Forelimb muscle (tissue), 1 donor: ENCODE measurements at places on chromosomes 6 and 20.

GRCh38 chr6:70686548-70687133 is 19.0 kb downstream of the SMAP1 start:
- DNase-seq, result no peak

DNA sequence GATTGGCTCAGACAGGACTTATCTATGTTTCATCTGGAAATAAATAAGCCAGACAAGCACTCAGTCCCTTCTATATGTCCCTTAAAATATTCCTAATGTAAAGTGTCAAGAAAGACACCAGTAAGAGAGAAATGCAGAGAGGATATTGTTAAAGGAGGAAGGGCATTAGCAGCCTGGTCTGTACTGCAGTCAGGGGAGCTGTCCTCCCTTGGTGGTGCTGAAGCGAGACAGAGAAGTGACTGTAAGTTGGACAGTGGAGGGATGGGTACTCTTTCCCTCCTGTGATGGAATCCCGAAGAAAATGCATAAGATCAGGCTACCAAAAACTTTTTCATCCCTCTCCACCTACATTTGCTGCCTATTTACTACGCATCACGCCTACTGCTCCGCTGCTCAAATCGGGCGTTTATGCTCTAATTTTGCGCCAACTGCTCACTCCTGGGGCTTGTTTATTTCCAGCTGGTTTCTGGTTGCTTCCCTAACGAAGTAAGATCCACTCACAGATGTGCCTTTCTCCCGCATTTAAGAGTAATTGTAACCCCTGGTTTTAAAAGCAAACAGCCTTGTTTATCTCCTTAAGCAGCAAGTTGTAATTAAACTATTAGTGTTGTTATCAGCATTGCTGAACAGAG is 35.2 kb downstream of the PHACTR1 start:
- DNase-seq, result peak; percentile 38

- no peak for DNase-seq
Observed at GRCh38 chr6:49549691-49550491, 577 bp upstream of the C6orf141 start.

- no peak for DNase-seq
Observed at GRCh38 chr6:134469702-134470456, 152.0 kb upstream of the SGK1 start.

DNA sequence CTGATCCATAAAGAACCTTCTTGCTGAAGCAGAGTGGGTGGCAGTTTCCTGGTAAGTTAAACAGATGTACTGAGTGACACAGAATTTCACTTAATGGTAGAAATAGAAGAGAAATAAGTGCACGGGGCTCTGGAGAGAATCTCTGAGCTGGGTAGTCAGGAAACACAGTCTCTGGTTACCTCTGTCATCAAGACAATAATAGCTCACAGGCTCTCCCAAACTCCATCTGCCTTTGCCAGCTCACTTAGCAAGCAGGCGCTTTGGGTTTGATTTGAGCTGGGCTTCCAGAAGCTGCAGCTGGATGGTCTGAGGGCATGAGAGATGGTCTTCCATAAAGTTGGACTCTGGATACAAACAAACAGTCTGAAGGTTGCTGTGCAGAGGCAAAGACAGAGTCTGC is 39.6 kb upstream of the PRSS35 start:
- DNase-seq, result no peak

GRCh38 chr20:45818239-45818638 is 5.8 kb downstream of the UBE2C start:
- no peak for DNase-seq

DNA sequence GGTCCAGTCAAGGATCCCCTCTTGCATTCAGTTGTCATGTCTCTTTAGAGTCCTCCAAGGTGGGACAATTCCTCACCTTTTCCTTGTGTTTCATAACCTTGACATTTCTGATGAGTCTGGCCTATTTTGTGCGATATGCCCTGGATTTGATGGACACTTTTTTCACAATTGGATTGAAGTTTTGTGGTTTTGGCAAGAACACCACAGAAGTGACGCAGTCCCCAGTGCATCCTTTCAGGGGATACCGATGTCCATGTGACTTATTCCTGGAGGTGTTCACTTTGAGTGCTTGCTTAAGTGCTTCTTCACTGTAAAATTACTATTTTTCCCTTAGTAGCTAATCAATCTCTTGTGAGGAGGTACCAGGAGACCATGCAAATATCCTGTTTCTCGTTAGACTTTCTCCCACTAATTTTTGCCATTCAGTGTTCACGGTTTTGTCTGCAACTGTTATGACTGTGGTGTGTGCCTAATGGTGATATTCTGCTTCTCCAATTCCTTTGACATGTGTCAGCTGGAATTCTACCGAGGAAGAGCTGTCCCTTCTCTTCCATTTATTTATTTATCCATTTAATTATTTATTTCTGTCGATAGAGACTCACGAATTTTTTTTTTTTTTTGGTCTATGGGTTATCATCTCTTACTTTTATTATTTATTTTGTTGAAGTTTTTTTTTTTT is 30.8 kb downstream of the BPIFB4 start:
- no peak for DNase-seq

- no peak for DNase-seq
Observed at GRCh38 chr6:3317741-3318211, 59.0 kb downstream of the PSMG4 start.

- DNase-seq, result no peak
Observed at GRCh38 chr20:34075647-34076046, 36.4 kb downstream of the EIF2S2 start.

- no peak for DNase-seq
Observed at GRCh38 chr20:60815656-60816055, 436.4 kb upstream of the CDH4 start.

- DNase-seq, result no peak
Observed at GRCh38 chr6:149864578-149865535, 698 bp upstream of the LRP11 start.

GRCh38 chr20:47276851-47277534 is 79.5 kb downstream of the ZMYND8 start:
- peak; percentile 34 for DNase-seq

- DNase-seq, result no peak
Observed at GRCh38 chr6:78397499-78397898, 469.9 kb upstream of the IRAK1BP1 start.

GRCh38 chr6:150072201-150072600 is 3.3 kb upstream of the ULBP3 start:
- no peak for DNase-seq

GRCh38 chr6:110341067-110341466 is 17.1 kb downstream of the METTL24 start:
- no peak for DNase-seq

- no peak for DNase-seq
Observed at GRCh38 chr20:16125816-16126215, 447.4 kb downstream of the KIF16B start.

DNA sequence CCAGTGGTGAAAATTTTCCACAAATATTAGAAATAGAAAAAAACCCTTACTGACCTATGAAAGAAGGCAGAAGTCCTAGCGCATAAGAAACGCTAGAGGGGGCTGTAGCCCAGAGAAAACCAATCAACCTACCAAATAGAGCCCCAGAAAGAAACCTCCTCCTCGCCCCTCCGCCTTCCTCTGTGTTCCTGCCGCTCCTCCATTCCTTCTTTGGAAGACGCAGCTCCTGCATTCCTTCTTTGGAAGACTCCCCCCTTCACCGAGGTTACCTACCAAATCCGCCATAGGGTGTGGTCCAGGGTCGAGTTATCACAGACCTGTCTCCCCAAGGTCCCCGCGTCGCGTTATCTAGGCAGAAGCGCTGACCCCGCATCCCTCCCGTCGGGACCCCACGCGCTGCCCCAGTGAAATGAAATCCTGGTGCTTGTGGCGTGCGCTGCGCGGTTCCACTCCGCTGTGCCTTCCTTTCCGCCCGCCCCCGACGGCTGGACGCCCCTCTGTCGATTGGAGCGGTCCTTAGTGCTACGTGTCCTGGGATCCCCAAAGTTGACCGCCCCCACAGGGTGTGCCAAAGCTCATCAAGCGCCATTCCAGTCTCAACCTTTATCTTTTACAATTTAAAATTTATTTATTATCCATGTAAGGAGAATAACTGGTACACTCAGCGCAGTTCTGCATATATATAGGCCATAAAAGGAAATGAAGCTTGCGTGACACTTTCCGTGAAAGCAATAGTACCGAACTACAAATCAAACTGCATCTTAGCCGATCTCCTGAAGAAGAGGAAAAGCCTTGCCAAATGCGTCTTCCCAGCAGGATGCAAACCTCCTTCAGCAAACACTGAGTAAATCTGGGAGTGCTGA is 13.0 kb downstream of the RPP21 start:
- DNase-seq, result no peak

- no peak for DNase-seq
Observed at GRCh38 chr6:157143171-157143889, 180.0 kb downstream of the TMEM242 start.

- no peak for DNase-seq
Observed at GRCh38 chr6:14625173-14625895, 507.8 kb downstream of the CD83 start.
